ENCODE measurements at places on chromosomes 3 and 15.

DNA sequence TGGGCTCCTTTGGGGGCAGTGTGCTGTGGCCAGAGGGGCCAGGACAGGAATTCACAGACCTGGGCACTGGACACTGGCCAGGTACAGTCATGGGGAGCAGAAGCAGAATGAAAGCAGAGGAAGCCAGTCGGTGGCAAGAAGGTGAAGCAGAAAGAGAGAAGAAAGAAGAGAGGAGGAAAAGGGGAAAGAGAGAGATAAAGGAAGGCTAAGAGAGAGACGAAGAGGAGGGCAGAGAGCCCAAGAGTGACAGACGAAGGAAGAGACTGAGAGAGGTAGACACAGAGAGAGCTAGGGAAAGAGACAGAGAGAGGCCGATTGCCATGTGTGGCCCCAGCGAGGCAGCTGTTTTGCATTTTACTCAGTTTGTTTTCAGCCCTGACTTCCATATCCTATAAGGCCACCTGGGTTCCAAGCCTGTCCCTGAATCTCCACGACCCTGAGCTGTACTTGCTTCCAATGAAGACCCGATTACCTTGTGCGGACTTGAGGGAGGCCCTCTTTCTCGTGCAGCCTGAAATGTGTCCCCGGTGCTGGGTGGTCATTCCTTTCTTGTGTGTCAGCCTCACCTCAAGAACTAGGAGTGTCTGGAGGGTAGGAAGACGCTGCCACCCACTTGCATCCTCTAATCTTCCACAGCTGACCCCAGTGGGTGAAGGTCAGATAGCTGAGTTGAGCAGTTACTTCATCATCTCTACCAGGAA lies 73.9 kb downstream of the LSM3 start:
- no peak for DNase-seq

DNA sequence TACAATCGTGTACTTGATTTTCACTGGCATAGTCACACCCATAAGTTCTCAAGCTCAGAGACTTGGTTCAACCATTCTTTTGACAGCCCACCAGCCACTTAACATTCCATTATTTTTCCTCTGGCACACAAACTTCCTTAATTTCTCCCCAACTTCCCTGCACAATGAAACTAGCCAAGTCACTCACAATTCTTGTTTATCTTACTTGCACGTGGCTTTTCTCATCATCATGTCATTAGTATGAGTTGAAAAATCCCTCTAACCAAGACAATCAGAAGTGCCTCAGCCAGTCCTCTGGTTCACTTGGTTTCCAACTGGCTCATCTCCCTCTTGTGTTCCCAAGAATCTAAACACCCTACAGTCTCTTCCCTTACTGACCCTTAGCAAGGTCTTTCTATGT lies 110.5 kb upstream of the PTPRG start:
- no peak for DNase-seq

DNA sequence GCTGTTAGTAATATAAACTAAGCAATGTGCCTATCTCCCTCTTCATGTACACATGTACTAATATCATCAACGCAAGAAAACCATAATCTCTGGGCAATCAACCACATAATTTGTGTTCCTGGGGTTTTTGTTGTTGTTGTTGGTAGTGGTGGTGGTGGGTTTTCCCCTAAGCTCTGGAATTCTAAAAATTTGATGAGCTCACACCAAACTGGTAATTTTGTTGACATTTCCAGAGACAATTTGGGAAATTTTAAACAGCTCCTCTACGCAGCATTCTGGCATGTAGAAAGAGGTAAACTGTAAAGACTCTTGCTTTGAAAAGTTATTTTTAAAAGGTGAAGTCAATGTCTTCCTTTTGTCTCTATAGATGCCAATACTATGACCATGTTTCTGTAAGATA lies 126.7 kb downstream of the IGSF11 start:
- DNase-seq = no peak

GRCh38 chr3:129657261-129658046 lies 51.0 kb upstream of the PLXND1 start:
- no peak for DNase-seq

DNA sequence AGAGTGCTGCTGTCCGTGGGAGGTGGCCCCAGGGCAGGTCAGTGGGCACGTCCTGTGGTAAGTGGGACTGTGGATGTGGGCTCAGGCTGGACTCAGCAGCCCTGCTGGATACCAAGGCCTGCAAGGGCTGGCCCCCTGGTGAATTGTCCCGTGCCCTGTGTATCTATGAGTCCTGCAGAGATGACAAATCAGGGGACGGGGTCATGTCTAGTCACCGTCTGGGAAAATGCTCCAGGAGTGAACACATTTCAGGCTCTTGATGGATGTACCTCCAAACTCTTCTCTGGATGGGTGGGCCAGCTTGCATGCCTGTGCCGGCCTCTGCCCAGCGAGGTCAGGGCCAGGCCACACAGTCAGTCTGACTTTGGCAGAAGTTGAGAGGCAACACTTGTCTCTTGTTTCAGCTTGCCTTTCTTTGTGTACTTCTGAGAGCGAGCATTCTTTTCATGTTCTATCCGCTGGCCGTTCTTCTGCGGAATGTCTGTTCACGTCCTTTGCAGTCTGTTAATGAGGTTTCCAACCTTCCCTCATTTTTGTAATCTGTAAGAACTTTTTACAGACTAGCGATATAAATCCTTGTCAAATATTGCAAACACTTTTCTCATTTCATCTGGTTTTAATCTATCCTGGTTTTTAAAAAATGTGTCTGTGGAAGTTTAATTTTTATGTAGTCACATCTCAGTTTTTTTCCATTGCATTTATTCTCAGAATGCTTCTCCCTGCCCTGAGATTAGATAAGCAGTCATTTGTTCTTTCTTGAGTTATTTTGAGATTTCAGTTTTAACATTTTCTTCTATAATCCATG lies 11.4 kb upstream of the STAB1 start:
- no peak for DNase-seq

GRCh38 chr15:65773386-65774111 lies 18.5 kb downstream of the DENND4A start:
- DNase-seq = no peak

DNA sequence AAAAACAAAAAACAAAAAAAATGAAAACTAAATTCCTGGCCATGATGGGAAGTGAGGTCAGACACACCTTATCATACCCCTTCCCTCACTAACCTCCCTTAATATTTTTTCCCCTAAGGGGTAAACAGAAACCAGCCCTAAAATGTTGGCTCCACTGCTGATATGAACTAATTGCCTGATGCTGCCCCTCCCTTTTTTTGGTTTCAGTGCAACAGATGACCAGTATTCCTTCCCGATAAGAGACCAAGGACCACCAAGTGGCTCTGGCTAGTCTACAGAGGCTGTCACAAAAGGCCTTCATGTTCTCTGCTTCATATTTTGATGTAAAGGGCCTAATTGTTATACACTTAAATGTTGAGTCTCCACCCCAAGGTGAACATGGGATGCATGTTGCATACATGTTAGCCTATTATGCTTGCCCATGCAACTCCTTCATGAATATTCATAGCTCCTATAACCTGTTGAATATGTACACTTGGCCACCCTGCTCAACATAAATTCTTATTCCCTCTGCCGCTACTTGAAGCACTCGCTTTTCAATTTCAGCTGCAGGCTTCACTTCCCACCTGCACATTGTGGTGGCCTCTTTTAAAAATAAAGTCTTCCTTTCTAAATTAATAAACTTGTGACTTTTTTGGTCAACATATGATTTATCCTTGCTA lies 12.3 kb upstream of the STAC start:
- DNase-seq = no peak

GRCh38 chr3:86978111-86978551 lies 12.8 kb downstream of the VGLL3 start:
- no peak for DNase-seq

- DNase-seq = no peak
Observed at GRCh38 chr3:16178628-16178988, 4.1 kb downstream of the GALNT15 start.

DNA sequence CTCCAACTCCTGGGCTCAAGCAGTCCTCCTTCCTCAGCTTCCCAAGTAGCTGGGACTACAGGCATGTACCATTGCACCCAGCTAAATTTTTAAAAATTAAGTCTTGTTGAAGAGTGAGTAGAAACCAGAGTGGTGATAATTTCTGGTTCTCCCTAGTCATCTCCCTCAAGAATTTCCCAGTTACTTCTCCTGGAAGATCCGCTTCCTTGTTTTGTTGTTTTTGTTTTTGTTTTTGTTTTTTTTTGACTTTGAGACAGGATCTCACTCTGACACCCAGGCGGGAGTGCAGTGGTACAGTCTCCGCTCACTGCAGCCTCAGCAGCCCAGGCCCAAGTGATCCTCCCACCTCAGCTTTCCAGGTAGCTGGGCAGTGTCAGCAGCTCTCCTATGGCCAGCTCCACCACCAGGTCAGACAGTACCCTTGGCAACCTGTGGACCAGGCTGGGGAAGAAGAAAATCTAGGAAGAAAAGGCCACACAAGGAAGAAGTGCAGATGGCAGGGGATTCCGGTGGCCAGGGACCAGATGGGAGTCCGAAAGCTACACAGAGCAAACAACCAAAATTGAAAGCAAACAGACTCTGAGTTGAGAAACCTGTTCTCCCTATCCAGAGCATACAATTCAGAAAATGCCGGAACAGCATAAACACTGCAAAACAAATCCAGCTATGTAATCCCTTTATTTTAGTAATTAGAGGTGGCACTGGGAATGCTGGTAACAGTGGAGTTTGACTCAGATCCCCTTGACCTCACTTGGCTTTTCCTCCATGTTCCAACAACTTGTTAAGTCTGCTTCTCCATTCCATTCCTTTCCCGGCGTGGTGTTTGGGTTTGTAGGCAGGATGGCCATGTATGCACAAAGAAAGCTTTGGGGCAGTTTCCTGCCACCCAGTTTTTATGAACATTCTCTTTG lies 266.6 kb upstream of the CTDSPL start:
- DNase-seq = no peak

GRCh38 chr3:64977308-64978100 lies 289.7 kb upstream of the ADAMTS9 start:
- no peak for DNase-seq

GRCh38 chr3:59247402-59247841 lies 197.6 kb upstream of the CFAP20DC start:
- no peak for DNase-seq

DNA sequence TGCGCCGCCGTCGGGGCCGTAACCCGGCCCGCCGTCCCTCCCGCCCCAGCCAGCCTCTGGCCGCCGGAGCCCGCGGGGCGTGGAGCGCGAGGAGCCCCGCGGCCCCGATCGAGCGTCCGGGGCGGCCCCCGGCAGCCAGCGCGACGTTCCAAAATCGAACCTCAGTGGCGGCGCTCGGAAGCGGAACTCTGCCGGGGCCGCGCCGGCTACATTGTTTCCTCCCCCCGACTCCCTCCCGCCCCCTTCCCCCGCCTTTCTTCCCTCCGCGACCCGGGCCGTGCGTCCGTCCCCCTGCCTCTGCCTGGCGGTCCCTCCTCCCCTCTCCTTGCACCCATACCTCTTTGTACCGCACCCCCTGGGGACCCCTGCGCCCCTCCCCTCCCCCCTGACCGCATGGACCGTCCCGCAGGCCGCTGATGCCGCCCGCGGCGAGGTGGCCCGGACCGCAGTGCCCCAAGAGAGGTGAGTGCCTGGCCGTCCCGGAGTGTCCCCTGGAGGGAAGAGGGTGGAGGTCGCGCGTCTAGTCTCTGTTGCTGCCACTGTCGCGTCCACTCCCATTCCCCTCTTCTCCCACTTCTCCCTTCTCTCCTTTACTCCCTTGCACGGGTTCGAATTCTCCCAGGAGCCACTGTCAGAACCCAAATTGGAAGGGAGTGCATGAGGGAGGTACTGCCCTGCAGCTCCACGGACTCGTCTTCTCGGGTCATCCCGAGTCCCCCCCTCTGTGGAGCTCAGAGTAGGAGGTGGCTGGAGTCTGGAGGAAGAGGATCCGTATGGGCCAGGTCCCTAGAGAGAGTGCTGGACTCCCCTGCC lies 585 bp downstream of the CSK start:
- DNase-seq = no peak

Data from stimulated activated CD4-positive, alpha-beta T cell treated with anti-CD3 and anti-CD28 coated beads, Interleukin-1b, Interleukin-23, amount 100 ng/mL, for 4 hours (primary cell).